Activated CD4-positive, alpha-beta T cell treated with anti-CD3 and anti-CD28 coated beads for 48 hours (primary cell): ENCODE measurements at places on chromosomes 5 and 9.

DNA sequence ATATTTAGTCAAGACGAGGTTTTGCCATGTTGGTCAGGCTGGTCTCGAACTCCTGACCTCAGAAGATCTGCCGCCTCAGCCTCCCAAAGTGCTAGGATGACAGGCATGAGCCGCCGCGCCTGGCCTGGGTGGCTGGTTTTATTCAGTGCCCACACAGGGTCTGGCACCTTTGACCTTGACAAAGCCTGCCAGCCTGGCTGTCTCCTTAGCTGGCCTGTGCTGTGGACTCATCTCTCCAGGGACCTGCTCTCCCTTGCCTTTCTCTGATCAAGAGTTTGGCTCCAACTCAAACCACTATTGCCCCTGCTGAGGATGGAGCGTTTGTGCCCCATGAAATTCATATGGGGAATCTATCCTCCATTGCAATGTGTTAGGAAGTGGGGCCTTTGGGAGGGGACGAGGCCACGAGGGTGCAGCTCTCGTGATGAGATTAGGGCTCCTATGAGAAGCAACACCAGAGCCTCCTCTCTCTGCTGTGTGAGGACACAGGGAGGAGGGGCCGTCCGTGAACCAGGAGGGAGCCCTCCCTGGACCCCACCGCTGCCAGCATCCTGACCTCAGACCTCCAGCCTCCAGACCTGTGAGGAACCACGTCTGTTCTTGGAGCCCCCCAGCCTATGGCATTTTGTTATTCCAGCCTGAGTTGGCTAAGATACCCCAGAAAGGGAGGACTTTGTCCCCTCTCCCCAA, 45.0 kb downstream of the MRPL36 start:
- no peak for DNase-seq

DNA sequence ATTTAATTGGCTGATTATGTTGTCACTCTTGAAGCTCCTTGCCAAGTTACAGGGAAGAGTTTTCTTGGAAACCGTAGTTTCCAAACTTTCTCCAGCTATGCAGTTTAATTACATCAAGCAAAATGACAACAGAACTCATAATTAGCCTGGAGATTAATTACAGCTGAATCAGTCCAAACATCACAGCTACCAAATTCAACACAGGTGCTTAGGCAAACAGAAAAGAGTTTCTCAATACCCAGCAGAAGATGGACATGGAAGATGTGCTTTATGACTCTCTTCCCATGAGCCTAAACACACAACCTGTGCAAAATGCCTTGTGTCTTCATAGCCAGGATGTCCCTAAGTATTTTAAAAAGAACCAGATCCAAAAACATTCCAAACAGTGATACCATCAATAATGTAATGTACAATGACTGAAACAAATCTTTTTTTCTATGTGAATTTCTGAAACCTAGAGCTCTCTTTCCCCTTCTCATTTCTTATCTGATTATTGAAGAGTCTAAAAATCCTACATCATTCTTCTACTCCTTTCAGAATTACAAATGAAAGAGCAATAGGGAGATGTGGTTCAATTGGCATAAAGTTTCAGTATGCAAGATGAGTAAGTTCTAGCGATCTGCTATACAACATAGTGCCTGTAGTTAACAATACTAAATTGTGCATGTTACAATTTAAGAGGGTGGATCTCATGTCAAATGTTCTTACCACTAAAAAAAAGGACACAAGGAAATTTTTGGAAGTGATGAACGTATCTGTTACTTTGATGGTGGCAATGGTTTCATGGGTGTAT, 124.3 kb downstream of the RASEF start:
- no peak for DNase-seq

DNA sequence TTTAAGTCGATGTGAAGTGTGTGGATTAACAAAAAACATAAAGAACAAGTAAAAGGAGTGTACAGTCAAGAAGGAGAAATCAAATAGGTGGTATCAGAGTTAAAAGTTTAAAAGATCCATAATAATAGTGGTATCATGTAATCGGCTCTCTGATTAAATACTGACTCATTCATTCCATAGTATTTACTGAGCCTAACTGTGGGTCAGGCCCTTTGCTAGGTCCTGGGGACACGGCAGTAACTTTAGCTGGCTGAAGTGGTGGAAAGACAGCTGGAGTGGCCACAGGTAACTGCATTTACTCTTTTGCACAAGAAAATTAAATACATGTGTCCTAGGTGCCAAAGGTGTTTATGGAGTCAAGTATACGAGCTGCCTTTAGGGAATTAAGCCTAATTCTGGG, 124.0 kb downstream of the GNAQ start:
- DNase-seq, result no peak

GRCh38 chr9:93264338-93265125, 80.6 kb downstream of the WNK2 start:
- no peak for DNase-seq

DNA sequence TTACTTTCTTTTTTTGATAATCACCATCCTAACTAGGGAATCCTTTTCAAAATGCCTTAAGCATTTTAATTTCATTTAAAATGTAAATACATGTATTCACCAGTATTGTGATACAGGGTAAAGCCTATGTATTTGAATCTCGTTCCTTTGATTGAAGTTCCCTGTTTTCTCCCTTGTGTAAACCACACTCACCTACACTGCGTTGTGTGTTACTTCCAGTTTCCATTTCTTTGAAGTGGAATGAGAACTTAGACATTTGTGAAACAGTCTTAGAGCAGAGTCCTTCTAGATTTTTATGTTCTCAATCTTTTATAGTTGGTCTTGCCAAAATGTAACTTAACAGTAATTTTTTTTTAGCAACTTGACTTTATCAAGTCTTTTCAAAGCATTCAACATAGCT, 101.4 kb downstream of the ZNF462 start:
- DNase-seq, result no peak

DNA sequence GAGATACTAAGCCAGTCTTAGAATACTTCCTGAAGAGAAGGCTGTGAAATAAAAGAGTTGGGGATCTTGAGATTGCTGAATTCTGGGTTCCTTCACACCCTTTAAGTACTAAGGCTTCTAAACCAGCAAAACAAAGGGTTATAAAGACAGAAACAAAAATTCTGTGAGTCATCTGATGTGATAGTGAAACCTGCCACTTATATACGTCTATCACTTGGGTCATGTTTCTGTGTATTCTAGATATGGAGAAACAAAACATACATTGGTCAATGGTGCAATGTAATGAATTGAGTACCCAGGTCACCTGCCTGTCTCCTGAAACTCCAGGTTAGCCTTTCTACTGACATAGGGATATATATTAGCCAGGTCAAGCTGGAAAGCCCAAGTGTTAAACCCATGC, 319.3 kb upstream of the GRAMD2B start:
- no peak for DNase-seq

- DNase-seq, result no peak
These were observed 188.3 kb downstream of the ARHGEF28 start for GRCh38 chr5:73814233-73814846.

DNA sequence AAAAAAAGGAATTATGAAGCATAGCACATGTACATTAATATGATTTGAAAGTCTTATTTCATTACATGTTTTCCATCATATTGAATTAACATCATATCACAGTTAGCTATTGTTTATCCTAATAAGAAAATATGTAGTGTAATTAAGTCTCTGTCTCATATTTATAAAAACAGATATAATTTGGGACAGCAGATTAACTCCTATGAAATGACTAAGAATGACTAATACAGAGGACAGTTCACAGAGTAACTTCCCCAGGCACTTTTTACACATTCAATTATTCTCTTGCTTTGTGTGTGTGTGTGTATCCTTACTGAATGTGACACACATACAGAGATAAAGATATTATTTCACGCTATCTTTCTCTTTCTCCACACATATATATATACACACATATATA, 2400.9 kb upstream of the C9orf72 start:
- DNase-seq, result no peak

DNA sequence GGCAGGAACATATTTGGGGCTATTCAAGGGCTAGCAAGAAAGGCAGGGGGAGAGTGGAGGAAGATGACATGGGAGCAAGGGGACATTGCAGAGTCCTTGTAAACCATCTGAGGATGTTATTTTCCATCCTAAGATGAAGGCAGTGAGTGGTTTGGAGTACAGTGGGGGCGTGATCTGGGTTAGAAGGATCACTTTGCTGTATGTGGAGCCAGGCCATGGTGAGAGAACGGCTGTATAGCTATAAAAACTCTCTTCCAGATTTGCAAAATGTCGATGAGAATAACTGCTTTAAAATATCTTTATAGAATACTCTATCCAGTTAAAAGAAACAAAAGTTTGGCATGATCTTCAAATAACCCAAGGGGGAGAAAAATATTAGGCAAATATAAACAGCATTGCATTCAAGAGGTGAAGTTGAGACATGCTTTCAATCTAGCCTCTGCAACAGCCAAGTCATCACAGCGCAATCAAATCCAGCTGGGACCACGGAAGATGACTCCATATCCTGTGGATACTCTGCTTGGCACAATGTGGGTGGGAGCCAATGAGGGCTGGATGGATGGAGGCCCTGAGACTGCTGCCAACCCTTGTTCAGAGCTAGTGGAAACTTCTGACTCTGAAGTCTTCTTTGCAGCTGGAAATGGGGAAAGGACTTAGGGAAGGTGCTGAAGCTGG, 111.5 kb upstream of the BASP1 start:
- no peak for DNase-seq

DNA sequence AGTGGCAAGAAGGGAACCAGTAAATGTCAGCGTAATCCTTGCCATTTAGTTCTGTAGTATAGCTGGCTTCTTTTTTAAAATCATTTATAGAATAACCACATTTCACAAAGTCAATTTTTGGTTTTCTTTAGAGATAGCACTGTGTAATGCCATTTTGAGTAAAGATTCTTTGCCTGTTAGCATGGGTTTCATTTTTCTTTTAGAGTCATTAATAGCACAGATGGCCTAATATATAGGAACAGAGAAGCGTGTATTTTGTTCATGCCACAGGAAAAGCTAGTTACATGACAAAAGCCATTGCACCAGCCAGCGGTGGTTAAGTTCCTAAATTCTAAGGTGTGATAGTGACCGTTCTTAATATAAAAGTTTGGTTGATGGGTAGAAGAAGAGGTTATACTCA, 1363.9 kb downstream of the MAT2B start:
- no peak for DNase-seq

DNA sequence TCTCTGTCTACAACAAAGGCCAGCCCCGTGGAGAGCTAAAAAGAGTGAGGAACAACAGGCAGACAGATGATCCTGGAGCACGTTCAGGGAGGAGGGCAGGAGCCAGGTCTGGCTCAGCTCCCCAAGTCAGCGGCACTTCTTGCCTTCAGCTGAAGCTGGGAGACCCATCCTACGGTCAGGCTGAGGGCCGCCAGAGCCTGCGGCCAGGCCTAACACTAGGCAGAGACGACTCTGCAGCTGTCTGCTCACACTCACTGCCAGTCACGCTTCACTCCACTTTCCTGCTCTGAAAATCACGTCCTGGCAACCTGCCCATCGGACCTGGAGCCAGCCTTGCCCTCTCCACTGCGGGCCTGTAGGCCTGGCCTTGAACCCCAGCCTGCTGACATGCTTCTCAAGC, 160.9 kb upstream of the LHFPL2 start:
- no peak for DNase-seq

DNA sequence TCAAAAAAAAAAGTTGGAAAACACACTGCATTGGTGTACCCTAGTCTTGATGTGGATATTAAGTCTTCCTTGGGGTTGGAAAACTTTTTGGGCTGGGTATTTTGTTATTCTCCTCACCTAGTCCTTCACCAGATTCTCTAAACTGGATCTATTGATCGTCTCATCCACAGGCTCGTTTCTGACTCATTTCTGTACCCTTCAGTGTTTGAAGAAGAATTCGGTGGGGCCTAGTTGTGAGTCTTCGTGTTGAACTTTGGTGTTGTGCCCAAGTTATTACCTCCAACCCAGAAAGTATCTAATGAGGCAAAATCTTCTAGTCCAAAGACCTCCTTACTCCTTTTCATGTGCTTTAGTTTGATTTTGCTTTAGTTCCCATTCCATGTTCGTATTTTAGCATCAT, 1.6 kb downstream of the NFX1 start:
- DNase-seq, result no peak

DNA sequence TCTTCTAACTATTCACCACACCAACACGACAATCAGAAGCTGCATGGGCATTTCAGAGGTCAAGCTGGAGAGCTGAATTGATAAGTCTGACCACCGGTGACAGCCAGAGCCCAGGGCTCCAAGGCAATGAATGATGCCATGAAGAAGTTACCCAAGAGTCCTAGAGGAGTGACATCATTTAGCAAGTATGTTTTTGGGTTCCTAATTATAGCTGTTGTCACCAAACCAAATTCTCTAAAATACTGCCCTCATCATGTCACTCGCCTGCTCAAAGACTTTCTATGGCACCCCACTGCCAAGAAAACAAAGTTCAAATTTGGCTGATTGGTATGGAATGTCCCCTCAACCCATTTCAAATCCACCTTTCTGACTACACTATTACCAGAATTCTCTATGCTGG, 235.1 kb downstream of the SPOCK1 start:
- no peak for DNase-seq

- DNase-seq, result no peak
These were observed 42.7 kb downstream of the CYLC2 start for GRCh38 chr9:103037508-103038477.

DNA sequence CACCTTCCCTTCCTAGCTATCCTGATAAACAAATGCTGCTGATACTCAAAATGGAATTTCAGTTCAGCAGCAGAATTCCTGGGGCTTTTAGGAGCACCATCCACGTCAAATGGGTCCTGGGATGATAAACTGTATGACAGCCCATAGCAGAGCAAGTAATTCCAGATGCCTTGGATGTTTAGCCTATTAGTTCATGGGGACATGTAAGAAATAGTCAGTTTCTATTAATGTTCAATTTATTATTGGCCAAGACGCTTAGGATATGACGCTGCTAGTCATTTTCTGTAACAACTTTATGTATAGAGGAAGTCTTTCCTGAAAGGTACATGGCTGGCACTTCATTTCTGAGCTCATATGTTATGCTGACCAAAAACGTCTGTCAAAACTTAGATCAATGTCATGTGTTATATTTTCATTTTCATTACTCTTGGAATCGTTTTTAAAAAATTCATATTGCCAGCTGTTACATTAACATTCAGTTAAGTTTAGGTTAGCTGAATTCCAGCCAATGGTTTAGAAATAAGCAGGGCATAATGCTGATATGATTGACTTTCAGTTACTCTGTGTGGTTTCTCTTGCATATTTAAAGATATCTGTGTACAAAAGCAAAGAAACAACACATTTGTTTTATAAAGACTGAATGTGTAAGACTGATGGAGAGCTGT, 243.8 kb downstream of the CSNK1G3 start:
- no peak for DNase-seq

DNA sequence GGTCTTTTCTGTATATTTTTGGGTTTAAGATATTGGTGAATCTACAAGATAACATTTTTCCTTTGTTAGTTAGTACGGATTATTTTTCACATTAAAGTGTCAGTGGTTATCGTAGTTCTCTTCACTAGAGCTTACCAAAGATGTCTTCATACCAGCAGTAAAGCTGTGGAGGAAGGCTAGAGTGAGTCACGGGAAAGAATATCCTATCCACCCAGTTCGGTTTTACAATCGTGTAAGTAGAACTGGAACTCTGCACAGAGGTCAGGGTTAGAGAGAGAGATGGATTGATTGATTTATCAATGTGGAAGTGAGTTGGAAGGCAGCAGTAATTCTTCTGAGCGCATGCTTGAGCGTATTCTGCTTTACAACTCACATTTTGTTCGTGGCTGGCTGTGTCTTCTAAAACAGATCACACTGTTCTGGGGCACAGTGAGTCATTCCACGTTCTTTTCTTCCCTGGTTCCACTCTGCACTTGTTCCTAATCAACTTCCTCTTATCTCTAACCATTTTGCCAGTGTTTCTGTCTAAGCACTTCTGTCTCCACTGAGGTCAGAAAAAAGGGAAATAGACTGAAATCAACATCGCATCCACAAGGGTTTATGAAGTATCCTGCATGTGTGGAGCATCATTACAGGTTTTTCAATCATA, 86.5 kb upstream of the ARRDC3 start:
- no peak for DNase-seq

GRCh38 chr5:91146230-91146629, 236.9 kb downstream of the ARRDC3 start:
- no peak for DNase-seq
